ENCODE measurements at places on chromosomes 7 and 10. TPM values are rescaled to one million over a fixed set of nuclear protein-coding genes. Genes with fewer than 3 reads are reported as not detected.

- DNase-seq = no peak
Measured at GRCh38 chr10:6198171-6198570, 4.6 kb upstream of the PFKFB3 start.

SYCE1 gene
- 0.37 TPM for total RNA-seq

SRRT gene
- 145 TPM for total RNA-seq

NAT16 gene
- not detected for total RNA-seq

Data from activated T-cell treated with anti-CD3 and anti-CD28 coated beads, Interleukin-2, amount 50 U/mL, for 72 hours (primary cell).